ENCODE measurements at places on chromosomes 3 and 15.

DNA sequence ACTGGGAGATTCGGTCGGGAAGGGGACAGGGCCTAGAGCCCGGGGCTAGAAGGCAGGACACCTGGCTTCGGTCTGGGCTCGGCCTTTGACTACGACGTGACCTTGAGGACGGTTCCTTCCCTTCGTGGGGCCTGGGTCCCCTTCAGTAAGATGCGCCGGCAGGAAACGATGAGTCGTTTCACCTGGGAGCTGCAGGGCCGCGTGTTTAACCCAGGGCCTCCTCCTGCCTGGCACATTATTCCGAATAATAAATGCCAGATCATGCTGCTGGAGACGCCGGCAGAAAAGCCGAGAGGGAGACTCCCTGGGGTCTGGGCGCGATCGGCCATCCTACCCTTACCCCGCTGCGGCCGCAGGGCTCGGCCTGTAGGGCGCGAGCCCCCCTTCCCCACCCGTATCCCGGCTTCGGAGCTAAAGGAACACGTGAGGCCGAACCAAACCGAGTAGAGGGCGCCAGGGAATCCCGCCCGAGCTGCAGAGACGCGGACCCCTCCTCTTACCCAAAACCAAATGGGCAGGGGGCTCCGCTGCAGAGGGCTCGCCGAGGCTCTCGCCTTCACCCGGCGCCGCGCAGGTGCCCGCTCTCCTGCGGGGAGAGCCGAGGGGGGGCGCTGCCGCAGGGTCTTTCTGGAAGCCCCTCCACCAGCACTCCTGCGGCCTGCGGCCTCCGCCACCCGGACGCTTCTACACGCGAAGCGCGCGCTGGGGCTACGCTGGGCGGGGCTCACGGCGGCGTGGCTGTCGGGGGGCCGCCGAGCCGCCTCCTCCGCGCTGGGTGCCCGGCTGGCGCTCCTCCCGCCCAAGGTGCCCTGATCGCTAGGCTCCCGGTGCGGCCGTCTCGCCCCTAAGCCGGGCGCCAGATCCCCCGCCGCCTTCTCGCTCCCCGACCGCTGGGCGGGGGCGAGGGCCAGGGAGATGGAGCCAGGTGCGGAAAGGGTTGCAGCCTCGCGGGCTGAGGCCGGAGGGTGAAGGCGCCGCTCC lies at the start of gene BDH1:
Gene BDH1, minus strand, starts transcription at position 688 of the 981 bp plus-strand sequence. CDS start 9,525 bp downstream, outside the sequence.
- peak; percentile 25 for DNase-seq

- no peak for DNase-seq
Observed at GRCh38 chr3:38843898-38844297, 27.9 kb upstream of the SCN10A start.

DNA sequence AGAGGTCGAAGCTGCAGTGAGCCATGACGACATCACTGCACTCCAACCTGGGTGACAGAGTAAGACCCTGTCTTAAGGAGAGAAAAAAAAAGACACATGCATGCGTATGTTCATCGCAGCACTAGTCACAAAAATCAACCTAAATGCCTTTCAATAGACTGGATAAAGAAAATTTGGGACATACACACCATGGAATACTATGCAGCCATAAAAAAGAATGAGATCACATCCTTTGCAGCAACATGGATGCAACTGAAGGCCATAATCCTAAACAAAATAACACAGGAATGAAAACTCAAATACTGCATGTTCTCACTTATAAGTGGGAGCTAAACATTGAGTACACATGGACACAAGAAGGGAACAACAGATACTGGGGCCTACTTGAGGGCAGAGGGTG lies 53.1 kb downstream of the FSIP1 start:
- DNase-seq, result no peak

DNA sequence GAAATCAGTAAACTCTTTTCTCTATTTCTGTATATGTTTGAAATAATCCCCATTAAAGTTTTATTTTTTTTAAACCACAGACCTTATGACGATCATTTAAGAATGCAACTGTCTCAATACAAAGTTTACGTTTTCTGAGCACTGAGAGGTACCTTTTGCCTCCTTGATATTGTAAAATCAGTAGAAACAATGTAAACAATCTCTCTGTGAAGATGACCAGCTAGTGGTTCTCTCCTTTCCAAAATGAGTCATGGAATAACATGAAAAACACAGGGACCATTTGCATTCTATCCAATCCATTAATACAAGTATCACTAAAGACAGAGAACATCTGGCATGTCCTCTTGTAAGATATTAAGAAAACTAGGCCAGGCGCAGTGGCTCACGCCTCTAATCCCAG lies 48.8 kb downstream of the RAD18 start:
- no peak for DNase-seq

- no peak for DNase-seq
Observed at GRCh38 chr3:47590216-47590615, 11.6 kb upstream of the CSPG5 start.

- DNase-seq, result no peak
Observed at GRCh38 chr3:142746646-142747045, 22.8 kb downstream of the TRPC1 start.

DNA sequence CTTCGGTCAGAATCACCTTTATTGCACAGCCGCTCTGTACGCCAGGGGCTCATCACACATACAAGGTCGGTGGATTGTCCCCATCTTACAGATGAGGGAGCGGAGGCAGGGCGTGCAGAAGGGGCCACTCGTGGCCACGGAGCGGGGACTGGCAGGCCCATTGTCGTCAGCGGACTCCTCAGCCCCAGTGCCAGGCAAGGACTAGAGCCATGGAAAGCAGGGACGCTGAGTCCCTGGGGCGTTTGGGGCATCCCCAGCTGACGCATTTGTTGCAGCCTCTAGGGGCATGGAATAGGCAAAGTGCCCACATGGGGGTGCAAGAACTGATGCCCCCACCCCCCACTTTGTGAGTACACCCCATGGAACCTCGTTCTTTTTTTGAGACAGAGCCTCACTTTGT lies 29.8 kb upstream of the FURIN start:
- no peak for DNase-seq

DNA sequence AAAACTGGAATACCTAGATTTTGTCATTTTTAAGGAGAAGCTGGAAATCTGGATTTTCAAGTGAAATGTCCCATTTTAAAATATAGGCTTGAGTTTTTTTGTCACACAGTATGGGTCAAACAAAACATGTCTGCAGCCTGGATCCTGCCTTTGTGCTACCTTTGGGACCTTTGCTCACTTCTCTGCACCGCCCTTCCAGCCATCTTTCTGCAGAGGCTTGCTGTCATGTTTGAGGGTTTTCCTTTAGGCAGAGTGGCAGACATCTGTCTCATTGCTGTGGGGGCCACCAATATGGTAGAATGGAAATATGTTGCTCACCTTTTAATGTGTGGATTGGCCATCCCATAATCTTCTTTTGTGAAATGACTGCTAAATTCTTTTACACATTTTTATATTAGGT lies 136.3 kb downstream of the EEFSEC start:
- DNase-seq, result no peak

- DNase-seq, result no peak
Observed at GRCh38 chr3:177658354-177658753, 461.1 kb upstream of the TBL1XR1 start.
